ENCODE measurements at places on chromosomes 1 and 21.

- no peak for DNase-seq
These were observed 27.2 kb downstream of the FABP3 start for GRCh38 chr1:31345635-31346034.

DNA sequence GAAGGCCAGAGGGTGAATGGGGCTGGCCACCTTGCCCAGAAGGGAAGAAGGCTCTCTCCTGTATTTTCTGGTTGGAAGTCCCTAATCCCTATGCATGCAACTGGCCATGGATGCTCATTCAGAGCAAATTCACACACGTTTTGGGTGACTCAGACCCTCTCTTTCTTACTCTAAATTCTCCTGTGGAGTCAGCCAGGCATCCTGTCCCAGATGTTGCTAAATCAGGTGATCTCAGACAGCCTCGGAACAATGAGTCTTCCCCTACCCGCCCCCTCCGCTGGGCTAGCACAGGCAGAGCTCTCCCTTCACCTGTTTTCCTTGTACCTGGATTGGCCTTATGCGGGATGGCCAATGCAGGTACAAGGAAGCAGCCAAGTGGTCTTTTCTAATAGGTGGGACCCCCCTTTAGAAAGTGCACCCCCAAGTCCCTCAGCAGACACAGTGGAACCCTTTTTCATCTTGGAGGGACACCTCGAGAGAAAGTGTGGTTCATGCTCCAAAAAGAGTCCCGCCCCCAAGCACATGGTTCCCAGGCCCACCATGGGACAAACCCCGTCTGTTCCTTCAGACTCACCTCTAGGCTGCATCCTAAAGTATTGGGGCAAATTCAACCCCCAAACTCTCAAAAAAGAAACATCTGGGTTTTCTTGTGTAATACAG lies 8.6 kb downstream of the S100A6 start:
- no peak for DNase-seq

GRCh38 chr1:233473549-233474204 lies 140.2 kb upstream of the KCNK1 start:
- no peak for DNase-seq

GRCh38 chr1:212937034-212937433 lies 13.3 kb upstream of the VASH2 start:
- DNase-seq = no peak

GRCh38 chr1:23537296-23537973 lies 6.4 kb upstream of the E2F2 start:
- no peak for DNase-seq

- no peak for DNase-seq
These were observed at the start of gene FCRL1 for GRCh38 chr1:157819896-157820295. TSS of gene FCRL1 (minus strand) at chr1:157820120. CDS start at chr1:157820037, 83 bp downstream.

- no peak for DNase-seq
These were observed 143.0 kb downstream of the RERE start for GRCh38 chr1:8674481-8674880.

GRCh38 chr1:35762141-35762540 lies 7.6 kb downstream of the CLSPN start:
- DNase-seq = no peak

- DNase-seq = no peak
These were observed 466.2 kb upstream of the PBX1 start for GRCh38 chr1:164092603-164093353.

DNA sequence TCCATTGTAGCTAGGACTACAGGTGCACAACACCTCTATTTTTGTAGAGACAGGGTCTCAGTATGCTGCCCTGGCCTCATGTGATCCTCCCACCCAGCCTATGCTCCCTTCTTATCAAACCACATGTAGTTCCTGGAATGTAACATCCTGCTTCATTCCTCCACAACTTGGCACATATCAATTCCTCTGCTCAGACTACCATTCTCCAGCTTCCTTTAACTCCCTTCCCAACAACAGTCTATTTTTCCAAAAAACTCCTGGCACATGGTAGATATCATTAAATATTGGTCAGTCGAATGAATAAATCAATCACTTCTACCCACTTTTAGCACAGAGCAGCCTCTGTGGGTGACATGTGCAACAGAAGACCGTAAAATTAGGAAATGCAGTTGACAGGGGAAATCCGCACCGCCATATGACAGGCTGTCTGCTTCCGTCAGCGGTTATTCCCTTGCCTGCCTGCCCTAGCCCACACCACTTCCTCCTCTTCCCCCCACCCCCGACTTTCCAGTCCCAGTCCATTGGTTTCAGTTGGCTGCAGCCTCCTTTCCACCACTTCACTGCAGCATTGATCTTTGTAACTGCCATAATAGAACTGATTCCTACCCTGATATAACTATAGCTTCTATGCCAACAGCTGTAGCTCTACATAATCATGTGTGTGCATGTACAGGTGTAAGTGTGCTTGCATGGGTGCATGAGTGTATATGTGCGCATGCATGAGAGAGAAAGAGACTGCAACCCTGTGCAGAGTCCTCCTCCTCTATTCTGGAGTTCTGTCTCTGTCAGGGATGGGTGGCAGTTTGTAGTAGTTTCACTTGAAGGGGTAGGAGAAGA lies 6.8 kb upstream of the AKR1A1 start:
- peak; percentile 52 for DNase-seq

- no peak for DNase-seq
These were observed 17.6 kb upstream of the CBR3 start for GRCh38 chr21:36117286-36117741.

GRCh38 chr21:25092441-25093011 lies 514.8 kb downstream of the MRPL39 start:
- no peak for DNase-seq

DNA sequence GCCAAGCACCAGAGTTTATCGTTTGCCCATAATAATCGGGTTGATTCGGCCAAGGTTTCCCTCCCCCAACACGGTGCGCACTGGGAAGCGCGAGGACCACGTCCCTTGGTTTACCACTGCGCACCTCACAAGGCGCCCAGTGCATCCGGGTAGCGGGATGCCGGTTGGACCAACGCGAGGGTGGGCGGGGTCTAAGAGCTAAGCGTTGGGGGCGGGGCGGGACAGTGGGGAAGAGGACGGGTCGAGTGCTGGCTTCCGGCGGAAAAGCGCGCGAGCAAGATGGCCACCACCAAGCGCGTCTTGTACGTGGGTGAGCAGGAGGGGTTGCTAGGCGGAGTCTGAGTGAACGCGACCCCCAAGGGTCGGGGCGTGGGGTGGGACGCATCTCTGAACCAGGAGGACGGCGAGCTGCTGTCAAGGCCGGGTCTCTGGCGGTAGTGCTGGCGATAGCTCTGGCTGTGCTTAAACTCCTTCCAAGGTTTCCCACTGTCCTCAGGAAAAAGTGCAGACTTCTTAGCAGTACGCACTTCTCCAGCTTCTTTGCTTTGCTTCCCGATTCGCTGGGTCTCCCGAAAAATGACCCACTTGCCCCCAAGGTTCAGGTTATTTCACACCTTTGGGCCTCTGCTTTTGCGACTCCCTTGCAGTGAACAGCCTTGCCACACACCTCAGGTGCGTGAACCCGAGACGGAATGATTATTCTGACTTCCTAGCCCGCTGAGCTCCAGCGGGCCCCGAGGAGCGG lies at the start of gene PPIE:
Gene PPIE, plus strand, starts transcription at position 261 of the 745 bp plus-strand sequence. Its CDS starts 19 bp downstream, at position 280.
- peak; percentile 97 for DNase-seq

DNA sequence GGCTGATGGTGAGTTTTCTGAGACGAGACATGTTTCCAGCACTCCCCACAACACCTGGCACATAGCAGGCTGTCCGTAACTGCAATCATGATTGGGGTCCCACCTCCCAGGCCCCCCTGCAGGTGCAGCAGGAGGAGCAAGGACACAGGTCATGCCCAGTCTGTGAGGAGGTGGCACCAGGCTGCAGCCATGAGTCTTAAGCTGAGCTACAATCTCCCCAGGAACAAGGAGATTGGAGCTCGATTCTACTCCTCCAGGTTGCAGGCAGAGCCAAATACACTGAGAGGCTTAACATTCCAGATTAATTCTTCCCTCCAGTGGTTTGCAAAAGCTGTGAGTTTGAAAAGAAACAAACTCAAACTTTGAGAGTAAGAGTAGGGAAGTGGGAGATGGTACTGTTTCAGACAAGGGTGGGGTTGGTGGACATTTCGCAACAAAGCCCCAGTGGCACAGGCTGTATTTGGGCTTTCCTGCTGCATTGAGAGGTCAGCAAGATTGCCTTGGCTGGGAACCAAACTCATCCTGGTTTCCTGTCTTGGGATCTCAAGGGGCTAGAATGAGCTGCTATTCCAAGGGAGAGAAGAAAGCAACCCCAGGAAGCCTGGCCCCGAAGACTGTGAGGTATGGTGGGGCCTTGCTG lies 64.8 kb upstream of the GALNT2 start:
- DNase-seq = no peak

DNA sequence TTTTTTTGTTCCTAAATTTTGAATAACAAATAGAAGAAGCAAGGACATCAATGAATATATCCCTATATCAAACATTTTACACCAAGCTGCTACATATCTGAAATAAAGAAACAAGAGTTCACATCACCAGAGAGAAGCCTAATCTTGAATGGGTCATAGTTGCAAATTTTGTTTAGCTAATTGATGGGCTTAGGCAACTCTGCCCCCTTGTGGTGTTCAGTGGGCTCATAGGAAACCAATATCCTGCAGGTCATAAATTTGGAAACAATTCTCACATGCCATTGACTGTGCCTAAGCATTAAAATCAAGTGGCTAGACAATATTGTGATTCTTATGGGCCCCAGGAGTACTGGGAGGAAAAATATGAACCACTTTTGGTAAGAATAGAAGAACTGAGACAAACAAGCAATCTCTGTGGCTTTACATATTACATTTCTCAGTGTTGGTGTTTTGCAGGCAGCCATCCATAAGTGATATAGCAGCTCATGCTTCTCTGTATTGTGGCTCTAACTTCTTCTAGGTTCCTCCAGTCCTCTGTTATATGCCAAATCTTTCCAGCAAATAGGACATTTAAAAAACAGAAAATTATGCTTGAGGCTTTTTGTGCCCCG lies 1262.8 kb upstream of the PRMT6 start:
- no peak for DNase-seq

DNA sequence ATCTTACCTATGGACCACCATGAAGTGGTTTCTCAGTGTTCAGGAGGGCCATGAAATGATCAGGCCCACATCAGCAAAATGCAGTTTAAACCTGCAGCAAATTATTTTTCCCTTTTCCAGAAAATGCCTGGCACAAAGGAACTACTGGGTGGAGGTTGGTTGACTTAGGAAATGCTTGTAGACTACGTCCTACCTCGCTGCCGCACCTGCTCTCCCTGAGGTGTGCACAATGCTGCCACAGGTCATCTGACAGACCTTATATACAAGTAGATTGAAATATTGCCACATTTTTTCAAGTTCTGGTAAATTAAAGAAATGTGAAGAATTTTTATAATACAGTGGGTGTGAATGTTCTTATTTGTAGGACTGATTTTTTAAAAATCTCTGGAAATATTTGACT lies 166.7 kb upstream of the PDE4B start:
- no peak for DNase-seq

DNA sequence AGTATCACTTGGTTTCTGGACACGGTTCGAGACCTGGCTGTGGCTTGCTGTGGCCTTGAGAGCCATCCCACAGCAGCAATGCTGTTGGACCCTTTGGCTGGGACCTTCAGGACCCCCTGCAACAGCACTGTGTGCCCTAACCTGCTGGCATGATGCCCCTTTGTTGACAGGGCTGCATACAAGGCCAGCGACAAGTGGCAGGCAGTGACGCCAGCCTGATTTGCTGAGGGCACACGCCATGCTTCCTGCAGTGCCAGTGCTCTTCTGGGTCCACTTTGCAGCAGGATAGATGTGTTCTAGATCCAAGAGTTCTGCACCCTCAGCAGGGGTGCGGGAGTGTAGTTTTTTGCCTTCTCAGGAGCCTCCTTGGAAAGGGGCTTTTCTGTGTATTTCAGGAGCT lies 32.8 kb downstream of the COQ8A start:
- DNase-seq = no peak

DNA sequence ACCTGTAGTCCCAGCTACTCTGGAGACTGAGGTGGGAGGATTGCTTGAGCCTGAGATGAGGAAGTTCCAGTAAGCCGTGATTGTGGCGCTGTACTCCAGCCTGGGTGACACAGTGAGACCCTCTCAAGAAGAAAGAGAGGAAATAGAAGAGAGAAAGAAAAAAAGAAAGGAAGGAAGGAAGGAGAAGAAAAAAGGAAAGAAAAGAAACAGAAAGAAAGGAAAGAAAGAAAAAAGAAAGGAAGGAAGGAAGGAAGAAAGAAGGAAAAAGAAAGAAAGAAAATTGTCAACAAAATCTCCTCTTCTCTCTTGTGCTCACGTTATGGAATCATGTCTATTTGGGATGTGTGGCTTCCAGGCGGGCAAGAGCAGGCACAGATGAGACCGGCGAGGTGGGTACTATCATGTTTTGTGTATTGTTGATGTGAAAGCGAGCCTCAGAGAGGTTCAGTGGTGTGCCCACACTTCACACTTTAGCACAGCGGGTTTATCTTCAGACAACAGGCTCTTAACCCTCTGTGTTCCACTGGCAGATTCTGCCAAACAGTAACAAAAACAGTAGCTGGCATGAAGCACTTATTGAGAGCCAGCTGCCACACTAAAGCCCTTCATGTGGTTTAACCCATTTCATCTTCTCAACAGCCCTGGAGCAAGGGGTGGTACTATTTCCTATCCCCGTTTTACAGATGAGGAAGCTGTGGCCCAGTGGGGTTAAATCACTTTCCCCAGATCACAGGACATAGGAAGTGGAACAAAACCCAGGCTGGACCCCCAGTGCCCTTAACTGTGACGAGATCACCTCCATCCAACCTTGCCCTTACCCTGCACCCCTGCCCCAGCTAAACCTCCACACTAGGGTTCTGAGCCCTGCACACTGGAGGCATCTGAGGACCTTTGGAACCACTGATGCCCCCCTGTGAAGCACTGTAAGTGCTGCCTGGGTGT lies 94.7 kb upstream of the TARDBP start:
- no peak for DNase-seq

GRCh38 chr1:235004840-235005391 lies 123.7 kb downstream of the TOMM20 start:
- DNase-seq = no peak

GRCh38 chr21:28522014-28522799 lies 470.5 kb downstream of the LTN1 start:
- no peak for DNase-seq

GRCh38 chr1:195908121-195908520 lies 700.1 kb downstream of the KCNT2 start:
- no peak for DNase-seq

DNA sequence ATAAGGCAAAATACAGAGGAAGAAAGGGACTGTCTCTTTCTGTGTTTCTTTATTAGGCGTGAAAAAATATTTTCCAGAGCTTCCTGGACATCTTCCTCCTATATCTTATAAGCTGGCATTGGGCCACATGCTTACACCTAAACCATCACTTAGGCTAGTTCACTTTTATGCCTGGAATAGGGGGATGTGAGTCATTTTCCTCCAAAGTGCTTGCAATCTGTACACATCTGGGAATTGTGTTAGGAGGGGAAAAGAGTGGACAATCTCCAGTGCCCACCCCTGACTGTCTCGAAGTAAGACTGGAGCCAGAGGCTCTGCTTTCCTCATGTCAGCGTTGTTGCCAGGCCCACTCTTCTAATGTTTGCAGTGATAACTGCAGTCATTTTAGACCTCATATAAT lies 29.9 kb downstream of the GIPC2 start:
- DNase-seq = no peak

Measured in stimulated activated CD8-positive, alpha-beta memory T cell treated with anti-CD3 and anti-CD28 coated beads, Interleukin-4, amount 100 ng/mL, for 24 hours (primary cell).